K562 (cell line): ENCODE measurements at places on chromosomes 12 and 14.

DNA sequence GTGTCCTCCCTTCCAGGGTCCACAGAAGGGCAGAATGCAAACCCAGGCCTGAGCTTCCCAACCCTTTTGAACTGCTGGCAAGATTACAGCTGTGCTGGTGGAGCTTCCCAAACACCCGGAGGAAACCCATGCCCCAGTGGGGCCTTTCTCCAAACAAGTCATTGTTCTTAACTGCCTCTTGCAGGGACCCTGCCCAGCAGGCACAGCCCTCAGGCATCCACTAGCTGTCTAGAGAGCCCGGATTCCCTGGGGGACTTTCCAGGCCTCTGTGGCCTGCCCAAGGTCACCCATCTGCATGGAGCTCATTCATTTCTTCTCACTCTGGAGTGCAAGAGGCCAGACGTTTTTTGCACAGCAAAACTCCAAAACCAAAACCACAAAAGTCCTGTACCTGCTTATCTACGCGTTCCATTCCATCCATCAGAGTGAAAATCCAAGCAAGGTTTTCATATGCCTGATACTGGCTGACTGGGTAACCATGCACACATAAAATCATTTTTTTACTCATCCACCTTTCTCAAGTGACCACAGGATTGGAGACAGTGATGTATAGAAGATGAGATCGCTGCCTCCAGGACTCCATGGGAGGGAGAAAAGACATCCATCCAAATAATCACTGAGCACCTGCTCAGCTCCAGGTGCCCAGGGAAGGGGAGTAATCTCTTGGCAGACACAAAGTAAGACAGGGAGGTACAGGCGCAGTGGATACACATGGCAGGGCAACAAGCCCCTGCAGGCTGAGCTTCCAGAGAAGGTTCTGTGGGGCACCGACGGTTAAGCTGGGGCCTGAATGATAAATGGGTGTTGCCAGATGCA, 17.2 kb upstream of the BDKRB2 start:
- no peak for DNase-seq

DNA sequence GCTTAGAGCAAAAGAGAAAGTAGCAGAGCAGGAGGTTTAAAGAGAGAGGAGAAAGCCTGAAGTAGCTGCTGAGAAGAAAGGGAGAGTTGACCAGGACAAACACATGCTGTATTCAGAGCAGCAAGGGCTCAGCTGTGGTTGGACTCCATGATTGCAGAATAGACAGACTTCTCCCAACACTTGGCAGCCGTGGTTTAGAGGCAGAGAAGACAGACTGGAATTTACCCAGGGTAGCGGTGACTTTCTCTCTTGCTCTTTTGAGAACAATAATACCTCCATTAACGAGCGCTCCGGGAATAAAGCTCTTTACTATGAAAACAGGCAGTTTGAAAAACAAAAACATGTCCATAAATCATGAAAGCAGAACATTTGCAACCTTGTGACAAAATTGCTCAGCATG, 21.4 kb upstream of the IGF1 start:
- DNase-seq: no peak

- DNase-seq: no peak
Observed at GRCh38 chr14:40122968-40123648, 690.9 kb upstream of the FBXO33 start.

DNA sequence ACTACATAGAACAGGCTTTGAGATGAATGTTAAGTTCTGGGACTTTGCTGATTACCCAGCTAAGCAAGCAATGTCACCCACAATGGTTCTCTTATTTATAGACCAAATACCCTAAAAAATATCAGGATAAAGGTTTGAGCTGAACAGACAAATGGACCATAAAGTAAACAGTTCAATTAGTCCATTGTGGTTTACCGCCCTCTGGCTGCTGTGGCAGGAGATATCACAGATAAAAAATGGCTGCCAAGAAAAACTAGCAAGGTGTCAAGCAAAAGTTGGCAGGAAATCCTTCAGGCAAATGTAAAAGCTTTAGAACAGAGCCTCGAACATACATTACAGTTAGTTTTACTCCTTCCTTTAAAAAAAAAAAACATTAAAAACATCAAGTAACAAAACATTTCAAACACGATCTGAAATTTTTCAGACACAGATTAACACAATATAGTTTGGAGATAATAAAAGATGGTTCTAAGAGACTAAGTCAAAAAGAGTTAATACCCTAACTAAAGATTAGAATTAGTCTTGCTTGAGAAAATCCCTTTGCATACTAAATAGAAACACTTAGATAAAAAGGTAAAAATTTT, 41.3 kb downstream of the MED13L start:
- peak; percentile 60 for DNase-seq

- no peak for DNase-seq
Observed at GRCh38 chr14:63877550-63877939, 24.7 kb downstream of the SYNE2 start.

GRCh38 chr14:64760146-64760755, 56.0 kb downstream of the PLEKHG3 start:
- DNase-seq: peak; percentile 73

- DNase-seq: no peak
Observed at GRCh38 chr12:123757561-123757960, 4.5 kb upstream of the DNAH10 start.

DNA sequence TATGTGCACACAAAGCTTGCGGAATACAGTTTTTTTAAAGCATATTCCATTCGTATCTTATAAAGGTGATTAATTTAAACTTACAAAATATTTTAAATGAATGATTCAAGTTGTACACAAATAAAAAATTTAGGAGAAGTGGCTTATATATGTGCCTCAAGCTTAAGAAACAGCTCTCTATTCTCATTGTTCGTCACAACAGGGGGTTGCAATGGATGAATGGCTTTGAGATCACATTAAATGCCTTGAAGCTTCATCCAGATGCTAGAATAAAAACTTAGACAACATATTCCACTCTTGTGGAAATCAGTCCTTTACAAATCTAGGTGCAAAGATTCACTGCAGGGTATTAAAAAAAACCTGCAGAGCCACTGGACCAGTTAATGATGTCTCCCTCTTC, 303.9 kb upstream of the LRFN5 start:
- DNase-seq: no peak

DNA sequence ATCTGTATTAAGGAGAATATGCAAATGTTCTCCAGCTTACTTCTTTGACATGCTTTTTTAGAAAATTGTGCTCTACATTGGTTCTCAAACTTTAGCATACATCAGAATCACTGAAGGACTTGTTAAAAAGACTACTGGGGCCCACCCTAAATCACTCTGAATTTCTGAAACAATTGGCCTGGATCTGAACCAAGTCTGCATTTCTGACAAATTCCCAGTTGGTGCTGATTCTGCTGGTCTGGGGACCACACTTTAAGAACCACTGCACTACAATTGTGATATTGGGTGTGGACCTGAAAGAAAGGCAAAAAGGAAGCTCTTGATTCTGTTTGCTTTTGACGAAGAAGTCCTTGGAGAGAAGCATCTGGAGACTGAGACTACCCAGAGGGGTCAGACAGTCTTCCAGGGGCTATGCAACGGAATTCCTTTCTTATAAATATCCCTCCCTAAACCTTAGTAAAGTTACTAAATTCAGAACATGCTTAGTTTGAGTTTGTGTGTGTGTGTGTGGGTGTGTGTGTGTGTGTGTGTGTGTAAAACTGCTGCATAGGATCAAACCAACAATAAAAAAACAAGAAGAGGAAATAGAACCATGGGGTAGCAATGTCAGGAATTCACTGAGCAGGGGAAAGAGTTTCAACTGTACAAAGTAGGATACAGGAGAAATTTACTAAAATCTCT, 36.8 kb downstream of the EAPP start:
- DNase-seq: no peak
